Chondrocyte (in vitro differentiated cells): ENCODE measurements at places on chromosomes 4 and X. TPM values are rescaled to one million over a fixed set of nuclear protein-coding genes. Genes with fewer than 3 reads are reported as not detected.

Gene LINC00632
- total RNA-seq, result 617 to 626 TPM (median 624 TPM) in 3 replicates

Gene SAGE1
- total RNA-seq, result not detected in 3 replicates

Gene S100G
- not detected in 3 replicates for total RNA-seq

Gene CTSO
- total RNA-seq, result 7.2 to 13.9 TPM (median 7.5 TPM) in 3 replicates

Gene CLNK
- total RNA-seq, result not detected in 3 replicates

Gene HMX1
- total RNA-seq, result 3.7 TPM in 1 of 3 replicates, not detected in the others

Gene CT55
- not detected in 3 replicates for total RNA-seq

Gene LRAT
- total RNA-seq, result 0.05 TPM in 1 of 3 replicates, not detected in the others

Gene CENPU
- total RNA-seq, result 5.7 to 12.9 TPM (median 6.3 TPM) in 3 replicates

Gene HTN1
- not detected in 3 replicates for total RNA-seq

Gene ADGRG4
- 0.24 to 0.36 TPM (median 0.30 TPM) in 3 replicates for total RNA-seq

Gene PHF8
- 16.0 to 24.2 TPM (median 16.6 TPM) in 3 replicates for total RNA-seq

Gene BTC
- 0.33 to 0.41 TPM (median 0.40 TPM) in 3 replicates for total RNA-seq

Gene SAT1
- 157 to 264 TPM (median 263 TPM) in 3 replicates for total RNA-seq

Gene CITED1
- total RNA-seq, result 0.68 to 0.77 TPM (median 0.77 TPM) in 3 replicates

Gene ADH7
- total RNA-seq, result not detected in 3 replicates

Gene TCEAL7
- 12.0 to 16.5 TPM (median 15.8 TPM) in 3 replicates for total RNA-seq

Gene MAGIX
- total RNA-seq, result 1.6 to 3.5 TPM (median 2.9 TPM) in 3 replicates
